Ascending aorta (tissue), 2 donors: ENCODE measurements at places on chromosomes 5 and 9.

DNA sequence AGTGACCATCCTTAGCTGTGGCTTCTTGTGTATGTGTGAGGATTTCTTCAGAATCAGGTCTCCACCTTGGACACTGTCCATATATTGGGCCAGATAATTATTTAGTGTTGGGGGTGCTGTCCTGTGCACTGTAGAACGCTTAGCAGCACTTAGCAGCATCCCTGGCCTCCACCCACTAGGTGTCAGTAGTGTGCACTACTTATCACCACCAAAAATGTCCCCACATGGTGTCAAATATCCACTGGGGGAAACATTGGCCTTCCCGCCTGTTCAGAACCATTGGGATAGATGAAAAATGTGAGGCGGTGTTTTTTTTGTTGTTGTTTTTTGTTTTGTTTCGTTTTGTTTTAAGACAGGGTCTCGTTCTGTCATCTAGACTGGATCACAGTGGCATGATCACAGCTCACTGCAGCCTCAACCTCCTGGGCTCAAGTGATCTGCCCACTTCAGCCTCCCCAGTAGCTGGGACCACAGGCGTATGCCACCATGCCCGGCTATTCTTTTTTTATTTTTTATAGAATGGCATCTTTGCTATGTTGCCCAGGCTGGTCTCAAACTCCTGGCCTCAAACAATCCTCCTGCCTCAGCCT lies 67.7 kb downstream of the TENT4A start:
- no peak for DNase-seq

GRCh38 chr5:167143716-167144115 lies 1147.7 kb upstream of the WWC1 start:
- no peak for DNase-seq

GRCh38 chr5:125587631-125588030 lies 835.6 kb upstream of the GRAMD2B start:
- DNase-seq = no peak

DNA sequence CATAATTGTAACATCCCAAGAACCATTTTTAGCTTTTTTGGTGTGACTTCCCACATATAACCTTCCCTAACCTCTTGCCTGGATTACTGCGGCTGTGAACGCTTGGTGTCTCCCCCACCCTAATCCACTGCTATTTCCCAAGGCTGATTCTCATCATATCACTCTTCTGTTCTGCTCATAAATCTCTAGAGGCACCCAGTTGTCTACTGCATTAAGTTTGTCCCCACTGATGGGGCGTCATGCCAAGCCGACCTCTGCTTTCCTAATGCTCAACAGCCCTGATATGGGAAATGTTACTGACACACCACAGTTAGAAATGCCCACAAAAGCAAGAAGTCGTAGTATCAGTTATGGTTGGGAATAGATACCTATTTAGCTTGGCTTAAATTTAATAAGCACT lies 24.4 kb downstream of the NPR3 start:
- no peak for DNase-seq

DNA sequence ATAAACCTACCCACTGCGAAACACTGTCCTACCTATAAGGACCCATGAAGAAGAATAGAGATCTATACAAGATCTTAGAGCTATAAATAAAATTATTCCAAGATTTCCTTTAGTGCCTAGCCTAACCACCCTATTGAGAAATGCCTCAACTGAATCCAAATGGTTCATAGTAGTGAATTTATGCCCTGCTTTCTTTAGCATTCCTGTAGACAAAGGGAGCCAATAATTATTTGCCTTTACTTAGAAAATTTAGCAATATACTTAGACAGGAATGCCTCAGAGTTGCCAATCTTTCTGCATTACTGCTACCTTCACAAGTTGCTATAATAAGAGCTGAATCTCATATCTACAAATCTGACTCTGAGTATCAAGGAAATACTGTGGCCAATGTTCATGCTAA lies 62.6 kb downstream of the PUM3 start:
- DNase-seq = no peak

DNA sequence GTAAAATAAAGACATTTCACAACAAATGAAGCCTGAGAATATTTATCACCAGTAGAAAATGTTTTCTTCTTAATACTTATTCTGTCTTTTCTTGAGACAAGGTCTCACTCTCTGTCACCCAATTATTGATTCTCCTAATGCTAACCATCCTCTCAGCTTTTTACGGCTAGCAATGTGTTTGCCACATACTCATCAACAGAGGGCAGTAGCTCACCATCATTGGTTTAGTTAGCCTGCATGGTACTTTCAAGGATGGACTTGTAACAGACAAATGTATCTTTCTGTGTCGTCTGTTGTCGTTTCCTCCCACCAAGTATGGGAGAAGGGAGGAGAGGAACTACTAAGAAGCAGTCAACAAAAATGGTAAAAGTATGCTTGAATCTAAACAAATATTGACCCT lies 5.9 kb upstream of the ACO1 start:
- DNase-seq = no peak

GRCh38 chr5:143593723-143594122 lies 190.2 kb upstream of the NR3C1 start:
- DNase-seq = no peak

DNA sequence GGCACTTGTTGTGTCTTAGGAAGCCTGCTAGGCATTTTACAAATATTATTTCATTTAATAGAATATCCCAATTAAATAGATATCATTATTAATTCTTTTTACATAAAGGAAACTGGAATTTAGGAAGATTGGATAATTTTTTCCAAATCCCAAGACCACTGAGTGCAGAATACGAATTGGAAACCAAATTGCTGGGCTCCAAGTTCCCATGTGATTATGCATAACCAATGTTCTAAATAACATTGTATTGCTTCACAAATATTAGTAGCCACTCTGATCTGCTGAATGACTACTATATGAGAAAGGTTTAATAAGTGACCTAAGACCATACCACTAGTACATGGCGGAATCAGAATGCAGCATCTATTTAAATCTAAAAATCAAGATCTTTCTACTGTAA lies 57.7 kb downstream of the ALDH1A1 start:
- no peak for DNase-seq

- DNase-seq = no peak
Observed at GRCh38 chr9:136039488-136039887, 55.6 kb downstream of the NACC2 start.

GRCh38 chr5:90131383-90132133 lies 278.0 kb downstream of the CETN3 start:
- DNase-seq = no peak
